ENCODE measurements at places on chromosomes 13 and 19.
A peak's percentile ranks its signal among the peaks of the same experiment; 100 is the strongest.

GRCh38 chr19:48752496-48753365 is at the start of gene FUT1:
Gene FUT1, minus strand, starts transcription at chr19:48752641. Its CDS starts 1,360 bp downstream, at chr19:48751281.
- peak; percentile 93 for DNase-seq

GRCh38 chr19:50003810-50004419 is 21.3 kb downstream of the VRK3 start:
- DNase-seq: peak; percentile 86

DNA sequence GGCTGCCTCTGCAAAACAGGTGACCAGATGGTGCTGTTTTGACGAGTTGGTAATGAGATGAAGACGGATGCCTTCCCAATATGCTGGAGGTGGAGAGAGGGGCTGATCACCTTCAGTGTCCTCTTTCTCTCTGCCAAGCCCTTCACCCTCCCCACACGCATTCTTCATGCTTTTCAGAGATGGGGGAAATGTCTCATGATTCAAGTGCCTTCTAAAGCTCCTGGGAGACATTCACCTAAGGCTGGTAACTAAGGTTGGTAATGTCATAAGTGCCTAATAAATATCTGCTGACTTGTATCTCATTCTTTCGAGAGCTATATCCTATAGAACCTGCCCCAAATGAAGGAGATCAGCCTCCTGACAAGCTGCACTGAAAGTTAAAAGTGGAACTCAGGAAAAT is 86.2 kb upstream of the MBNL2 start:
- DNase-seq: no peak

DNA sequence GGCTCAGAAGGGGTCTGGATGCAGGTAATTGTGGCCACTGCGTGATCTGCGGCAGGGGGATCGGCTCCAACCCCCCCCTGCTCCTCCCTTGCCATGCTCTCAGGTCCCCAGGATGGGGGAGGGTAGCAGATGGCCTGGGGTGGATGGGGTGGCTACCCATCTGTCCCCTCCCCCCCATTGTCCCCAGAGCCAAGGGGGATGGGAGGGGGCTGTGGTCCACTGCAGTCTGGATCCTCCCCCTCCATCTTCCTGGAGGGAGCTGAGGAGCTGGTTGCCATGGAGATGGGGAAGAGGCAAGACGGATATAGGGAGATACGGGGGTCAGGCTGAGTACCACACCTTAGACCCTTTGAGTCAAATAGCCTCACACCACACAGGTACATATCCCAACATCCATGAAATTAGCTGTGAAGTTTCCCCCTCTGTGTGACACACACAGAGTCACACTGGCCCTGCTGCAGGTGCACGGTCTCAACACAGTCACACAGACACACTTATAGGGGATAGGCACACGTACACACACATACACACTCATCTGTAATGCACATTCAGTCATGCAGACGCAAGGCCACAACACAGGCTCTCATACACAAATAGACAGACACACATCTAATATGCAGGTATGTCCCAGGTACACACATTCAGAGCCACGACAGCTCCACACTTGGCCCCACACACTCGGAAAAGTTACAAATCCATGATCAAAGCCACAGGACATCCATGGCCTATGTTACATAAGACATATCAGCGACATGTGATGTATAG is 1.8 kb upstream of the NOVA2 start:
- no peak for DNase-seq

DNA sequence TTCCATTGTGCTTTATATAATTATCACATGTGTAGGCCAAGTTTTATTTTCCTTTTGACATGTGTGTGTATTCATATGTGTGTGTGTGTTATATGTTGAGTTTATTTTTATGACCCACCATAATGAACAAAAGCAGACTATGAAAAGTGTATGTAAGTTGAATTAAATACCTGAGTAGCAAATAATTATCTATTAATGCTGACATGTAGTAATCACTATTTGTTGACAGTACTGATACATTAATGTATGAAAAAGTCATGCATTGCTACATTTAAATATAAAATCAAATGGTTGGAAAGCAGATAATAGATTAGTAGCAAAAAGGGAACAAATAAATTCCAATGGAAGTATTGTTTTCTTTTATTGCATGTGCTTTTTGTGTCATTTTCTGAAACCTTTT is 1948.5 kb upstream of the PCDH20 start:
- DNase-seq: no peak

DNA sequence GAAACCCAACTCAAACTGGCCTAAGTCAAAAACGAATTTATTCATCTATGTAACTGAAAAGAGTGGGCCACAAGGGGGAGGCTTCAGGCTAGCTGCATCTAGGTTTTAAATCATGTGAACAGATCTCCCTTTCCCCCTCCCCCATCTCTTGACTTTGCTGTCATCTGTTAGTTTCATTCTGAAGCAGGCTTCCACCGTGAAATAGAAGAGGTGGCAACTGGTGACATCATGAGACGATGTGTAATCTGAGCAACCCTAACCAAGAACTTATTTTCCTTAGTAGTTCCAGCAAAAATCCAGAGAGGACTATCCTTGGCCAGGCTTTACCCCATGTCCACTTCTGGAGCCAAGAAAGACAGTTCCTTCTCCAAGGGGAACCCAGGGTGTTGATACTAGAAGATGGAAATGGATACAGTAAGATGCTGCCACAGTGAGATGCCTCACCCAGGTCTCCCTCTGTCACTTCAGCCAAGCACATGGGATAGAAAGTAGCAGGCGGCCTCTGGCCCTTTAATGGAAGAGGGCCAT is 9.4 kb downstream of the SAMD4B start:
- DNase-seq: no peak

DNA sequence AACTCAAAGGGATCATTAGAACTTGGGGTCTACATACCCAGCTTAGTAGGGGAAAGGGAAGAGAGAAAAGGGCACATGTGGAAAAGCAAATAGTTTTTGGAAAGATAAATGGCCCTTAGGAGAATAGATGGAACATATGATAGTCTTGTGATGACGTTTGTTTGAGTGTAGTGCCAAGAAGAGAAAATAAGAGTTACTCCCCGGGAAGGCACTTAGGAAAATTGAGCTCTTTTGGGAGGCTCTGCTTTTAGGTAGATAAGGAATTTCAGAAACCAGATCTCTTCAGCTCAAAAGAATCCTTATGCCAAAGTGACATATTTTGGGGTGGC is 44.8 kb upstream of the SERTM1 start:
- DNase-seq: no peak

DNA sequence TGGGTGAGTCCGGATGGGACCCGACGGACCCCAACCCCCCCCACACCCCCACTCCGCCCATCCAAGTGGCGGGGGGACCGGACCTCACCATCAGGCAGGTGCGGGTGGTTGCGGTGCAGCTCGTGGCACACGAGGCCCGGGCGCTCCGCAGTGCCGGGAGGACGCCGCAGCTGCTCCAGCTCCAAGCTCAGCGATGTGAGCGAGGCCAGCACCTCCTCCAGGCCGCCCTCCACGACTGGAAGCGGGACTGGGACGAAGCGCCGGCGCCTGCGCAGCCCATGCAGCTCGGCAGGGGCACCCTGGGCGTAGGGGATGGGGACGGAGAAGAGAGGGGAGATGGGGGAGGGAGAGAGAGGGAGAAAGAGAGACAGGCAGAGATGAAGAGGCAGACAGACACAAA is 30.1 kb upstream of the OLFM2 start:
- DNase-seq: no peak

GRCh38 chr13:29579094-29579493 is 16.4 kb downstream of the SLC7A1 start:
- no peak for DNase-seq

GRCh38 chr19:7293762-7294557 is at the start of gene INSR:
Gene INSR, minus strand, starts transcription at chr19:7294414. Its CDS starts 523 bp downstream, at chr19:7293891.
- peak; percentile 90 for DNase-seq

GRCh38 chr13:33610438-33611120 is 207.4 kb upstream of the RFC3 start:
- DNase-seq: no peak

DNA sequence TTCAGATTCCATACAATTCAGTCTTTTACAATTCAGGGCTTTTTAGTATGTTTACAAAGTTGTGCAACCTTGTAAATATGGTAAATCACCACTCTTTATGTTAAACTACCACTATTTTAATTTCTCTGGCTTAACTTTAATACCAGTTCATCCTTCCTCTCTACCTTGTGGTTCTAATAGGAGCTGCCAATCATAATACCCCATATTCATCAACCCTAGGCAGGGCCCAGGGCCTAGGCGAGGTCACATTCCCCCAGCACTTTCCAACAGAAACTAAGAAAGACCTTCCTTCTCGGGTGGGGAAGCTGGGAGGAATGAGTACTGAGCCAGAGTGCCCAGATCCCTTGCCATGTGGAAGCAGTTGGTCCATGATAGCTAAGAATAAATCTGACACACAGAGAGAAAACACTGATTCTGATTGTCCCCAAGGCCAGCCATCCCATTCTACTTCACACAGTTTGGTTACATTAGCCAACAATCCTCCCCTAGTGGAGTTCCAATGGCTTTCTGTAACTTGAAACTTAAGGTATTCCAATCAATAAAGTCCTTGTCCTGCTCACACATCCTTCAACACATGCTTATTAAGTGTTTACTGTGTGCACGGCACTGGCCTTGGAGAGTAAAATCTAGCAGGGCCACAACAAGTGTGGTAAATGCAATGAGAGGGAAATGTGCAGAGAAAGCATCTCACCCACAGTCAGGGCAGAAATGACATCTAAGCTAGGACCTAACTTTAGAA is 76.8 kb downstream of the NUFIP1 start:
- DNase-seq: no peak

GRCh38 chr13:21717817-21718216 is 46.9 kb downstream of the FGF9 start:
- DNase-seq: no peak

- no peak for DNase-seq
Measured at GRCh38 chr19:2053601-2054389, 2.8 kb upstream of the MKNK2 start.

GRCh38 chr19:41746593-41747227 is 8.6 kb upstream of the CEACAM6 start:
- DNase-seq: peak; percentile 86

GRCh38 chr19:48698046-48698445 is 2.3 kb downstream of the FUT2 start:
- DNase-seq: peak; percentile 53

DNA sequence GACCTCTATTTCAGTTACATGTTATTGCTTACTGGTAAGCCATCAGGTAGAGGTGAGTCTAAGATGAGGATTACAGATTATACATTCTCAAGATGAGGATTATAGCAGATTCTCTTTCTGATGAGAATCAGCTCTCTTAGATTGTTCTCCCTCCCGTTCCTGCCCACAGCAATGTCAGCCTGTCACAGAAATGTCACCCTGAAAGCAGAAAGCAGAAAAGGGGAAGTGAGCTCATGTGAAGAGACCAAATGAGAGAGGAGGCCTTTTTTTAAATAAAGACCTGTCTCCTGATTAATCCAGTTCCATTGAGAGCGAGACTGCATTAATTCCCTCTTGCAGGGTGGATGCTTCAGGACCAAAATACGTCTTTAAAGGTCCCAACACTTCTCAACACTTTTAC is 445.6 kb downstream of the KCTD12 start:
- DNase-seq: no peak

DNA sequence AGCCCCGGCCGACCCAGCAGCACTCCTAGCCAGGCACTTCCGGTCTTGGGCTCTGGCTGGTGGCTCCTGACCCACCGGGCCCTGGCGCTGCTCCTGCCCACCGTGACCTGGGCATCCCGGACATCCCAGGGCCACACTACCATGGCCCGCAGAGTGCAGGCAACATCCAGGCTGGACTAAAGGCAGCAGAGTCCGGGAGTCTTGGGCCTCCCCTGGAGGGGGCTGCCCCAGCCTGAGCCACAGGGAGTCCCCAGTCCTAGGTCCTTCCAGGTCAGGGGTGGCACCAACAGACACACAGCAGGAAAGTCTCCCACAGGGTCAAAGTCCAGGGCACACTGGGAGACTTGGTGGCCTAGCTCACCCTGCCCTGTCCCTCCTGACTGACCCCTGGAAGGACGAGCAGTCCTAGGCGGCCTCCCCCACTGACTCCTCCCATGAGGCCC is 10.8 kb downstream of the LSM4 start:
- no peak for DNase-seq

DNA sequence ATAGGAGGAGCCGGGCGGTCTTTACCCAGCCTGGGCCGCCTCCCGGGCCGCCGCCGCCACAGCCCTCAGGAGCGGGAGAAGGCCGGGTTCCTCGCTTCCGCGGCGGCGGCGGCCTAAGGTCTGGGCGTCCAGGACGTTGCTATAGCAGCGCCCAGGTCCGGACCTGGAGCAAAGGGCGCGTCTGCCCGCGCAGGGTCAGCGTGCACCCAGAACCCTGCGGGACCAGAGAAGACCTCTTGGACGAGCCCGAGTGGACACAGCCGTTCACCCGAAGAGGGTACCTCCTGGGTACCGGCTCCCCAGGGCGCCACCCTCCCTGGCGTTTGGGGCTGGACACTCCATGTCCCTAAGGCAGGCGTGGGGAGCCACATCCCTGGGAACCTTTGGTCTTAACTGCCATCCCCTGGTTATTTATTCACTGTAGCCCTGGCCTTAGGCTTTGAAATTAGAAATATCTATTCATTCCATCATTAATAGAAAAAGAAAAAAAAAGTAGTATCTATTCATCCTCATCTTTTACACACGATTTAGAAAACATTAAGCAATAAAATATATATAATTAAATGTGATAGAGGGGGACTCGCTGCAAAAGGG is 2.4 kb downstream of the DZIP1 start:
- no peak for DNase-seq

GRCh38 chr13:77979721-77980385 is 61.2 kb upstream of the EDNRB start:
- no peak for DNase-seq

- no peak for DNase-seq
Measured at GRCh38 chr19:9431475-9431874, 3.9 kb downstream of the ZNF266 start.

DNA sequence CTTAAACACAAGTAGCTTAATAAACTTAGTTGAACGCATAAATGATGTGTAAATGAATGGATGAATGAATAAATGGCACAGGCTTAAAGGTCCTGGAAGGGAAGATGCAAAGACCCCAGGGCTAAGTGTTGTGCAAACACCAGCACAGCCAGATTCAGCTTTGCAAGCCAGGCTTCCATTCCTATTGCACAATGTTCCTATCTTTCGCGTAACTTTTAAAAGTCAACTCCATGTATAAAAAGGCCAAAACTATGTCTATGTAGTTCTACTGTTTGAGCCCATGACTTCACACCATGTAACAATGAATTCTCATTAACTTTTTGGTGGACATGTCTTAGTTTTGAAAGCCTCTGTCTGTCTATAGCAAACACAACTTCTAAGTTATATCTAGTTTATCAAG is 226.0 kb downstream of the NALCN start:
- DNase-seq: no peak

GRCh38 chr19:7872306-7873204 is 1.6 kb downstream of the PRR36 start:
- DNase-seq: no peak

- DNase-seq: no peak
Measured at GRCh38 chr19:17121736-17122293, 46.2 kb downstream of the MYO9B start.

Measured in LoVo (cell line).